ENCODE measurements at places on chromosomes 4 and X. TPM values are rescaled to one million over a fixed set of nuclear protein-coding genes. Genes with fewer than 3 reads are reported as not detected.
A peak's percentile ranks its signal among the peaks of the same experiment; 100 is the strongest.

- no peaks in the 10 kb centered on the region for H3K36me3 ChIP-seq
- no peaks in the 10 kb centered on the region for H3K27me3 ChIP-seq
- DNase-seq: no peak
- no peak overlapping the region for H3K4me3 ChIP-seq
Observed at GRCh38 chr4:10296730-10297129, 160.5 kb downstream of the ZNF518B start.

DNA sequence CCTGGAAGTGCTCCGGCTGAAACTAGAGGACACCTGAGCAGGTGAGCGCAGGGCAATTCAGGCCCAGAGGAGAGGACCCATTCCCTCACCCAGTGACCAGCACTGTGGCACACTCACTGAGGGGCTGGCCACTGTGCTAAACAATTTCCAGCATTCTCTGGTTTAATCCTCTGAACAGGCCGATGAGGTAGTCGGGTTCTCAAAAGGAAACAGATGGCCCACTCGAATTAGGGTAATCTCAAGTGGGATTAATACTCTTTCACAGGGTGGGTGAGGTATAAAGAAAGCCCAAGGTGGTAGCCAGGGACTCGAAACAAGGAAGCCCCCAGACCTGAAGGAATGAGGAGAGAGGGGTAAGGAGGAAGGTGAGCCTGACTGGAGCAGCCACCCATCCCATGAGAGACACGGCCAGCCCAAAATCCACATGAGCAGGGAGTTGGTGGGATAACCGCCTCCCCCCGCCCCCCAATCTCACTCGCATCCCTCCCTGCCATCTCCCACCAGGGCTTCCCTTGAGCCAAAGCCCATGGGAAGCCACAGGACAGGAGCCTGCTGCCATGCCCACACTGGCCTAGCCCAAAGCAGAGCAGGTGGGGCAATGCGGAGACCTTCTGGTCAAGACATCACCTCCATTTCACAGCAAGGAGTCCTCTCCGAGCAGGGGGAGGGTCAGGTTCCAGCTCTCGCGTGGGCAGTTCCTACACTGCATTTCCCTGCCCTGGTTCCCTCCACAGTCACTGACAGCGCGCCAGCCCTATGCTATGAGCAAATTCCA, 55.0 kb downstream of the SH3KBP1 start:
- no peak overlapping the region for H3K4me3 ChIP-seq
- H3K36me3 ChIP-seq: no peaks in the 10 kb centered on the region
- no peaks in the 10 kb centered on the region for H3K27me3 ChIP-seq
- H3K4me1 ChIP-seq: peaks cover 9% of the 10 kb centered on the region
- no peak for DNase-seq

DNA sequence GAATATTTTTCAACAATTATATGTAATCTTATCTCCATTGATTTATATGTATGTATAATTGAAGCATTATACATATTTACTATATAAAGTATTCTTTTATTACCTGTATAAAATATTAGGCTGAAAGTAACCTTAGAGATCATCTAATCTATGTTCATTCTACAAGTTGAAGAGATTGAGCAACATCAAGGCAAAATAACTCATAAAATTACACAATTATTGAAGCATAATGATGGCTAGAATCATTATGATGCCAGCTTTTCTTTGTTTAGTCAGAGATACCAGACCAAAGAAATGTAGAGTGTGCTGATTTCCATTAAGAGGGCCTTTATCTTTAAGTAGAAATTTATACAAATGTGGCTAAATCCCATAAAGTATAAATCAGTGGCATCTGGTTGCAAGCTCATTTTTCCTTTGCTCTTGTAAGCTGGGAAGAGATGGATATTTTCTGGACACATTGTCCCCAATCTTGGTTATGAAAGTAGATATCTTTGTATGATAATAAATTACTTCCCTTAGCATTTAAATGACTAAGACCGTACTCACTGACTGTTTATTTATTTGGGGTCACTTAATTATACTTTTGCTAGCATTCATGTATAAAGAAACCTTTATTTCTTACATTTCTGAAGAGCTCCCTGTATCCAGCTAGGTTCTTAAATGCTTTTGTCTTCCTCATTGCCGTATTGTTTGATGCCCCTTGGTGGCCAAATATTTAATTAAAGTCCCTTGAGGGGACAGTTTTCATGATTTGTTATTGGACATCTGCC, 339.8 kb downstream of the PCDH7 start:
- H3K36me3 ChIP-seq: no peaks in the 10 kb centered on the region
- no peak overlapping the region for H3K4me3 ChIP-seq
- no peak for DNase-seq
- no peaks in the 10 kb centered on the region for H3K4me1 ChIP-seq
- H3K27ac ChIP-seq: no peak overlapping the region

DNA sequence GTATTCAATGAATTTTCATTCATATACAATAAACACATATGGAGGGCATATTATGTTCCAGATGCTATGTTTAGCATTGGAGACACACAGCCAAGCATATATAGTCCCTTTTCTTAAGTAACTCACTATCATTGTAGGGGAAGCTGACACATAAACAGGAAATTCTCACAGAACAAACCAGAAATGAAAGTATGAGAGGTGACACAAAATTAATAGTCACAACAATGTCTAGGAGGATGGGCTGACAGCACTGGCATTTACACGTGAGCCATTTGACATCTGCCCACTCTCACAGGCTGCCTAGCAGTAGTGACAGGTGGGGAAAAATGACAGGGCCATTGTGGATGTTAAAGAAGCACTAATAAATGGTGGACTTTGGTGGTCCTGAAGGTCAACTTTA, 2.6 kb upstream of the CNOT6L start:
- H3K27me3 ChIP-seq: no peaks in the 10 kb centered on the region
- H3K36me3 ChIP-seq: no peaks in the 10 kb centered on the region
- no peak overlapping the region for H3K27ac ChIP-seq

GRCh38 chr4:106444557-106444956, 76.0 kb upstream of the GIMD1 start:
- H3K36me3 ChIP-seq: no peaks in the 10 kb centered on the region
- no peak overlapping the region for H3K27ac ChIP-seq
- DNase-seq: no peak
- H3K4me1 ChIP-seq: no peaks in the 10 kb centered on the region

- no peaks in the 10 kb centered on the region for H3K27me3 ChIP-seq
- no peaks in the 10 kb centered on the region for H3K4me1 ChIP-seq
- H3K4me3 ChIP-seq: no peak overlapping the region
- DNase-seq: no peak
Observed at GRCh38 chr4:108181704-108182103, 13.0 kb upstream of the LEF1 start.

DNA sequence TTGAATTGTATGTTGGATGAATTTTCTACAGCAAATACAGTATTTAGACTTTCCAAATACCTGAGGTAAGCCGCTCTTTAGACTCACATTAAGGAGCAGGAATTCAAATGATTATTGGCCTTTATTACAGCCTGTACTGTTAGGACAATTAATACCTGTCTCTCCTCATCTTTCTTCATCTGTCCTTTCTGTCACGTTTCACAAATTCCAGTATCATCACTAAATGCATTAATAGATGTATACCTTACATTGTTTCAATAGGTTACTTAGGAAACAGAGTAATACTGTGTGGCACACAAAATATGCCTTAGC, 1.2 kb downstream of the FAM241A start:
- H3K4me3 ChIP-seq: peak overlapping the region; percentile 76
- H3K27me3 ChIP-seq: no peaks in the 10 kb centered on the region
- no peaks in the 10 kb centered on the region for H3K36me3 ChIP-seq
- peaks cover 5% of the 10 kb centered on the region for H3K4me1 ChIP-seq
- DNase-seq: no peak
- no peak overlapping the region for H3K27ac ChIP-seq

DNA sequence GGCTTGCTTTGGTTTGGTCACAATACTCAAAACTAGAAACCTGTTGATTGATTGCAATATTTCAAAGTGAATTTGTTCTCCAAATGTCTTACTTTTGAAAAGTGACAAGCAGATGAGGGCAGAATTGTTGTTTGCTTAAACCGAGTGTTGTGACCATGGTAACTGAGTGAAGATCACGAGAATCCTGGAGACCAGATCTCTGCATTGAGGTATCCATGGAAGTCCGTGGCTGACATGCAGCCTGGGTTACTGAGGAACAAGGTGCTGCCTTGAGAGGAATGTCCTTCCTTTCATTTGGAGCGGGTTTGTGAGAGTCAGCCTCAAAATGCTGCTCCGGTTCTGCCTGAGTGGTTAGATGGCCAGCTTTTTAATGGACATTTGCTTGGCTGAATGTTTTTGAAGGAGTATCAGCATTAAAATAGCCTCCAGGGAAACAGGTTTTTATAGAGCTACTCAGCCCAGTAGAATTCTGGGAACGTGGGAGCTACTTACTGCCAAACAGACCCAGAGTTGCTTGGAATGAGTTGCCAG, 31.3 kb downstream of the NYX start:
- H3K36me3 ChIP-seq: no peaks in the 10 kb centered on the region
- no peak overlapping the region for H3K4me3 ChIP-seq
- H3K4me1 ChIP-seq: no peaks in the 10 kb centered on the region
- DNase-seq: no peak

DNA sequence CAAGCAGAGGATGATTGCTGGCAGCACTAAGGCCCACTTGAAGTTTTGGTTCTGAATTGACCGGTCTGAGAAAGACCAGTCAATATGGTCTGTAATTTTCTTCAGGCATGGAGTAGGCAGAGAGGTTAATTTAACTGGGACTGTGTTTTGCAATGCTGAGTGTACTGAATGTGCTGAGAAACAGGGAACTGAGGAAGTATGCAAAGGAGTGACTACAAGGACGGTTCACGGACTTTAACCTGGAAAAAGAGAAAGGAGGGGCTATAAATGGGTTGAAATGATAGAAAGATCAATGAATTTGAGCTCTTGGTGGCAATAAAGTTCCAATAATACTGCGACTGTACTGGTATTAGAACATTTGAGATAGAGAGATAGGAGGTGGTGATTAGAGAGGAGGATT, 84.5 kb downstream of the MAGEB17 start:
- H3K36me3 ChIP-seq: no peaks in the 10 kb centered on the region
- peaks cover 2% of the 10 kb centered on the region for H3K27me3 ChIP-seq
- DNase-seq: no peak
- no peak overlapping the region for H3K4me3 ChIP-seq

- no peaks in the 10 kb centered on the region for H3K27me3 ChIP-seq
- H3K36me3 ChIP-seq: no peaks in the 10 kb centered on the region
- H3K4me1 ChIP-seq: no peaks in the 10 kb centered on the region
- H3K4me3 ChIP-seq: no peak overlapping the region
- no peak for DNase-seq
- no peak overlapping the region for H3K27ac ChIP-seq
Observed at GRCh38 chr4:83358410-83358809, 23.8 kb upstream of the HPSE start.

Gene SCRG1
- 0.54 TPM for polyA plus RNA-seq

Gene PPP2R2C
- not detected for polyA plus RNA-seq

Gene IKBKG
- 22.9 TPM for polyA plus RNA-seq

Gene SASH3
- polyA plus RNA-seq: 148 TPM

Gene EIF2S3
- 81.6 TPM for polyA plus RNA-seq

Gene PROM1
- not detected for polyA plus RNA-seq

Gene AFP
- not detected for polyA plus RNA-seq
